ENCODE measurements at places on chromosomes 4 and X.

DNA sequence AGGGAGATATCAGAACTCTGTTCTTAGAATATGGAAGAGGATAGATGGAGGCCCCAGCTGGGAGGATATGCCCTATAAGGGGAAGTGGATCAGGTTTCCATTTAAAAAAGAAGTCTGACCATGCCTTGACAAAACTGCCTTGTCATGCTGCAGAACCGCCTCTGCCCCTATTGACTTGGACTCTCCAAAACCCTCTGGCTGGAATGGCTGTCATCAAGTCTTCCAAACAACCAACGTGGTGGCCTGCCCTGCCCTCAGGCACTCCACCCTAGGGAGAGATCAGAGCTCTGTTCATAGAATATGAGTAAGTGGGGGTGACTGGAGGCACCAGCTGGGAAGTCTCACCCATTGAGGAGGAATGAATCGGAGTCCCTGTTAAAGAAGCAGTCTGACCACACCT lies 114.9 kb downstream of the VSIG4 start:
- DNase-seq: no peak

GRCh38 chrX:9730752-9731151 lies 34.9 kb downstream of the GPR143 start:
- DNase-seq: no peak

DNA sequence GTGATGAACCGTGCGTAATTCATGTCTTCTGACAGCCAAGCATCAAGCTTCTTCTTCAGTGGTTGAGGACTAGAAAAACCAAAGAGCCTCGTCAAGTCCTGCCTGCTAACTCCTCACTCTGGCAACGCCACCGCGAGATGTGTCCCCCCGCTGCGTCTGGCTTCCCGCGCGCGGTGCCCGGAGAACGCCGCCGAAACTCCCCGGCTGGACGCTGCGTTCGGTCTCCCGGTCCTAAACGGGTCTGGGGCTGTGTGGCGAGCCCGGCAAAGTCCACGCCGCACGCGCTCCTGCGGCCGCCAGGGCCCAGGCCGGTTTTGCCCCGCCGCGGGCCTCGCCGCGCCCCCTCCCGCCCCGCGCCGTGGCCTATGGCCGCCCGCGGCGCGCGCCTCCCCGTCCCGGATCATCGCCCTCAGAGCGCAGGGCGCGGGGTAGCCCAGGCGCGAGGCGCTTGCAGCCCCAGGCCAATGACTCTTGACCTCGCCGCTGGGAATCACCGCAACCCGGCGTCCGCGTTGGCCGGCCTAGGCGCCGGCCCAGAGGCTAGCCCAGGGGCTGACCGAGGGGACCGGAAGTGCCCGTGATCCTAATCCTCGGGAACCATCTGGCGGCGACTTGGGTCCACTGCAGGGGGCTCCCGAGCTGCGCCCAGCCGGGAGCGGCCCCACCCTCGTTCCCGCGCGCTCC lies at the start of gene AADAT:
Gene AADAT (minus strand): TSS at position 289 of the 684 bp plus-strand sequence. CDS start 266 bp downstream, at position 23.
- peak; percentile 8 for DNase-seq

GRCh38 chr4:17707671-17708070 lies 73.8 kb downstream of the FAM184B start:
- no peak for DNase-seq

GRCh38 chr4:139802931-139803330 lies 137.3 kb downstream of the MGST2 start:
- DNase-seq: no peak

GRCh38 chr4:164251257-164251656 lies 502.7 kb upstream of the SMIM31 start:
- DNase-seq: no peak

GRCh38 chrX:103831342-103831802 lies 685 bp downstream of the RAB9B start:
- DNase-seq: no peak

DNA sequence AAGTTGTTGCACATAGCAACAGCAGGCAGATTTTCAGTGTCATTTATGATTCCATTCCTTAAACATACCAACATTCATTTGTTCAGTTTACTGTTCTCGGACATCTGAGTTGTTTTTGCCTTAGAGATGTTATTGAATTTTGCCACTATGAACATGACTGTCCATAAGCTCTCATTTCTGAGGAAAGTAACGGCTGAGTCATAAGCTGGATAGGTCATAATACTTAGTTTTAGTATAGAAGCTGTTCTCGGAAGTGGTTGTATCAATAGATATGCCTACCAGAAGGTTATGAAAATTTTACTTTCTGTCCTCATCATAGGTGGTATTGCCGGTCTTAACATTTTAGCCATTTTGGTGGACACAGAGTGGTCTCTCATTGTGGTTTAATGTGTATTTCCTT lies 157.1 kb upstream of the CLNK start:
- DNase-seq: no peak

GRCh38 chr4:143344041-143344440 lies 7.4 kb downstream of the GAB1 start:
- no peak for DNase-seq

DNA sequence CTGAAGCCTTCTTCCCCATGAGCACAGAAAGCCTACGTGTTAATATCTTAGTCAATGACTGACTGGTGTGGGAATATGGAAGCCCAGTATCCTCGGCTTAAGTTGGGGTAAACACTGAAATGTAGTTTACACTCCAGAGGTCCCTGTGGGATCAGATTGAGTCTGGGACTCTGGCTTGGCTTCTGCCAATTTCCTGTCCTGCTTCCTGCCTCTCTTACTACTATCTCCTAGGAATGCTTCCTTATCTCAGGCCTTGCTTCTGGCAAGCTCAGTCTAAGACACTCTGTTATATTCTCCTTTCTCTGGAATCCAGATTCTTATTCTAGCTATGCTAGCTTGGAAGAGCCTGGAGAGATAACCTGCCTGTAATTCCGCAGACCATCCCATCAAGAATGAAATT lies 174.0 kb upstream of the LDB2 start:
- no peak for DNase-seq

DNA sequence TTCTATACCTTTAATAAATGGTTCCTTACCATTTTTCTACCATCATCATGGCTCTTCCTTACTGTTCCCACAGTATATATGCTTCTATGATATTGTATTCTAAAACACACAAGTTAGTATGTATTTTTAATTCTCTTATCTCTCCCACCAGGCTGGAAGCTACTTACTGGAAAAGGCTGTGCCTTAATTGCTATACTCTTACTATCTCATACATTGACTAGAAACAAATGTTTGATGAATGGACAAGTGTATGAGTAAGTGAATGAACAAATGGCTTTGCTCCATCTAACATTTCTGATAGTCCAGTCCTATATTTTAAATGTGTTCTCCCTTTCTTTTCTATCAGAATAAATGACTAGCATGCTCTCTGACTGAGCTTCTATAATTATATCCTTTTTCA lies 320.8 kb upstream of the RASGEF1B start:
- no peak for DNase-seq

Measured in stimulated activated CD4-positive, alpha-beta T cell treated with anti-CD3 and anti-CD28 coated beads, TNF-alpha, amount 100 ng/mL, for 48 hours (primary cell).